NAMALWA (cell line): ENCODE measurements at places on chromosomes 13 and 19.

DNA sequence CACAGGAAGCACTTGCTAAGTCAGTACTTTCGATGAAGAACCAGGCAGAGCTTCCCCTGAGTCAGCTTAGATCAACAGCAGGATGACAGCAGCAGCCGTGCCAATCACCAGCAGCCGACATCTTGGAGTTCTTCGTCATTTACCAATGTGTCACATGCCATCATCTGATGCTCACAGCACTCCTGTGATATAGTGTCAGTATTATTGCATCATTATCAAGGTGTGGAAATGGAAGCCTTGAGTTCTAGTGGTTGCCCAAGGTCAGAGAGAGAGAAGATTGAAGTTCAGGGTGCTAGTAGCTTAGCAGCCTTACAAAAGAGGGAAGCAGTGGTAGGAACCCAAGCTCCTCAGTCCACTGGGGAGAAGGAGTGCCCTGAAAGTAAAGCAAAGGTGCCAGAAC is 331.5 kb downstream of the ZNF536 start:
- no peak for DNase-seq

DNA sequence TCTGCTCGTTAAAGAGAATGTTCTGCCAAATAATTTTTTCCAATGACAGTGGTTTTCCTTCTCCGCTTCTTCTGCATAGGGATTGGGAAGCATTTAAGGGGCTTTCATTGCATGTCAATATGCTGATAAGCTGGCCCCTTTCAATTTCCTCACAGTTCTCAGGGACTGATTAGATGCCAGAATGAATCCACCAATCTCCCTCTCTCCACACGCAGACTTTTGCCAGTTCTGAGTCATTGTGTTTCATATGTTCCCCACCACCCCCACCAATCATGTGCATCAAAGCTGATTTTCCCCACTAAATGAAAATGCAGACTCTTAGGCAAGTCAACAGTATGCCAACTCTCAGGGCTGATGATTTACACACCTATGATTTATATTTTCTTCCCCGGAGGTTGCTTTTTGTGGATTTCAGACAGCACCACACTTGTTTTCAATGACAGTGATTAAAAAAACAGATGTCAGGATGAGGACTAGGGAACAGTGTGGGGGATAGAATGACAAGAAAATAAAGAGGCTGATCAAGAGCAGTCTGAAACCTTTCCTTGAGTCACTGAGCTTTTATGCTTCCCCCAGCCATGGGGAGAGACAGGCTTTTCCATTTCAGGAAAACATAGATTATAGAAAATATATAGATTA is 47.9 kb upstream of the C13orf42 start:
- DNase-seq = no peak

- DNase-seq = no peak
Measured at GRCh38 chr13:49064476-49064875, 88.8 kb downstream of the FNDC3A start.

GRCh38 chr13:85223883-85224656 is 575.1 kb downstream of the SLITRK6 start:
- no peak for DNase-seq

DNA sequence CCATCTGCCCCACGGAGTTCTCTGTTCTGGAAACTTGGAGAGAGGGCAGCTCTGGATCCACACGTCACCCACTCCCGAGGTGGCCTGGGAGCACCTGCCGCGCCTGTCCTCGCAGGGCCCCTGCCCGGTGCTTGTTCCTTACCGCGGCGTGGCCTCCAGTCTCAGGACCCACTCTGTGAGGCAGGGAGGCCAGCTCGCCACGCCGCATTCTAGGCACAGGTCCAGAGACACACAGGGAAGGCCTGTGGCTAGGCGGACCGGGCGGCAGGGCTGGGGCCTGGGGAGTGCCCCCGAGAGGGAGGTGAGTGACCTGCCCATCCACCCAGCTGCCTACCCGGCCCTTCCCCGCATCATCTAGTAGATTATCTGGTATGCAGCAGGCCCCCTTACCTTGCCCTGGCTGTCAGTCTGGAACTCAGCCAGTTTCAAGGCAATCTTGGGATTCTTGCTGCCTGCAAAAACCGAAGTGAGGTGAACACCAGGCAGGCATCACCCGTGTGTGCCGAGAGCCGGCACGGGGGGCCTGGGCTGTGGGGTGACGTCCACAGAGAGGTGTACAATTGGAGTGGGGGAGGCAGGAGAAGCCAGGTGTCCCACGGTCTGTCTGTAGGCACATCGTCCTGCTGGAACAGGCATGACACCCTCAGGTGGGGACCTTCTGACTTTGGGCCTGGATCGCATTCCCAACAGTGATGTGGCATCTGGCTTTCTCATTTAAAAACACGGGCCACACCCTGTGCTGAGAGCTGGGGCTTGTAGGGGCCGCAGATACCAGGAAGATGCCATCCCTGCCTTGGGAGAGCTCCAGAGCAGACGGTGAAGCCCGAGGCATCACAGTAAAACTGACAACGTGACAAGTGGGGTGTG is 23.6 kb downstream of the DPP9 start:
- DNase-seq = no peak

- no peak for DNase-seq
Measured at GRCh38 chr13:50463719-50464118, 379.8 kb downstream of the DLEU7 start.
